ENCODE measurements at places on chromosomes 13 and 19. TPM values are rescaled to one million over a fixed set of nuclear protein-coding genes. Genes with fewer than 3 reads are reported as not detected.

Gene TCF3
- total RNA-seq = 333 TPM

Gene ADGRE1
- 0.09 TPM for total RNA-seq

DNA sequence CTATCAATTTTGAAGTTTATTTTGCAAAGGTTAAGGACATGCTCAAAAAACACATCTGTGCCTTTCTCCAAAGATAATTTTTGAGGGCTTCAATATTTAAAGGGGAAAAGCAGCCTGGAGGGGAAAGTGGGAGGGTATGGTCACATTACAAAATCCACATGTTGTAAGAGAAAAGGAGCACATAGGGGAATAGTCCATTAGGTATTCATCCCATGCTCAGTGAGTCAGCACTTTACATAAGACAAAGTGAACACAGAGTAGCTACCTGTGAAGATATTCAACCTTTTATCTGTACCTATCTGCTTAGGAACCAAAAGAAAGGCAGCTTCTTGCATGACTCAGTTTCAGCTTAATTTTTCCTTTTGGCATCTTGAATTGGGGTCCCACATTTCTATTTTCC, 932.0 kb downstream of the SLITRK6 start:
- no peak for DNase-seq

DNA sequence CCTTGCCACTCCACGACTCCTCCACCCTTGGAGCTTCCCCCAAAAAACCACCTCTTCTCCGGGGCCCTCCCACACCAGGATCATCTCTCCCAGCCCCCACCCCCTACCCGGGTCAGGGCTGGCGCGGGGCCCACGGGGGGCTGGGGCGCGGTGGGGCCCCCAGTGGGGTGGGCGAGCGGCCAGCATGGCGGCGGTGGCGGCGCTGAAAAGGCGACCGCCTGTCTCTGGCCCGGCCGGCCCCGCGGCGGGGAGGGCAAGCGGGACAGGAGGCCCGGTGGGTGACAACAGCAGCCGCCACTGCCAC, 850 bp downstream of the DYRK1B start:
- DNase-seq = no peak
